Esophagus squamous epithelium (tissue), 5 donors: ENCODE measurements at places on chromosomes 2 and 18.

- DNase-seq, result no peak
Measured at GRCh38 chr18:61333746-61334490, 688 bp downstream of the CDH20 start.

GRCh38 chr2:9811679-9812511 is 31.4 kb upstream of the TAF1B start:
- DNase-seq, result no peak

DNA sequence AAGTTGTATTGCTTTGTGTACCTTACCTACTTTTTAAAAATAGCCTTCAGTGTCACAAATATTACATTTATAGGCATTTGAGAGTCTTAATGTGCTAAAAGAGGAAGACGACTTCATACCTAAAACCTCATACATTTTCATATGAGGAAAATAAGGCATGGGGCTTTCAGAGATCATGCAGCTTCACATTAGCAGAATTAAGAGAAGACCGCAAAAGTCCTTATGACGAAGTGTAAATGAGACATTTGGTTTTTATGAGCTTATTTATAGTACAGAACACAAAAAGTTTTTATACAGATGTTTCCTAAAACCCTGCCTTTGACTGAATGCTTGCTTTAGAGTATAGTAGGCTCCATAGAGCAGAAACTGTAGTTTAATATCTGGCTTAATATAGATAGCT is 10.1 kb upstream of the CCDC138 start:
- DNase-seq, result no peak

- DNase-seq, result no peak
Measured at GRCh38 chr18:48408727-48409590, at the start of gene ZBTB7C. Gene ZBTB7C (minus strand): TSS chr18:48409383.

DNA sequence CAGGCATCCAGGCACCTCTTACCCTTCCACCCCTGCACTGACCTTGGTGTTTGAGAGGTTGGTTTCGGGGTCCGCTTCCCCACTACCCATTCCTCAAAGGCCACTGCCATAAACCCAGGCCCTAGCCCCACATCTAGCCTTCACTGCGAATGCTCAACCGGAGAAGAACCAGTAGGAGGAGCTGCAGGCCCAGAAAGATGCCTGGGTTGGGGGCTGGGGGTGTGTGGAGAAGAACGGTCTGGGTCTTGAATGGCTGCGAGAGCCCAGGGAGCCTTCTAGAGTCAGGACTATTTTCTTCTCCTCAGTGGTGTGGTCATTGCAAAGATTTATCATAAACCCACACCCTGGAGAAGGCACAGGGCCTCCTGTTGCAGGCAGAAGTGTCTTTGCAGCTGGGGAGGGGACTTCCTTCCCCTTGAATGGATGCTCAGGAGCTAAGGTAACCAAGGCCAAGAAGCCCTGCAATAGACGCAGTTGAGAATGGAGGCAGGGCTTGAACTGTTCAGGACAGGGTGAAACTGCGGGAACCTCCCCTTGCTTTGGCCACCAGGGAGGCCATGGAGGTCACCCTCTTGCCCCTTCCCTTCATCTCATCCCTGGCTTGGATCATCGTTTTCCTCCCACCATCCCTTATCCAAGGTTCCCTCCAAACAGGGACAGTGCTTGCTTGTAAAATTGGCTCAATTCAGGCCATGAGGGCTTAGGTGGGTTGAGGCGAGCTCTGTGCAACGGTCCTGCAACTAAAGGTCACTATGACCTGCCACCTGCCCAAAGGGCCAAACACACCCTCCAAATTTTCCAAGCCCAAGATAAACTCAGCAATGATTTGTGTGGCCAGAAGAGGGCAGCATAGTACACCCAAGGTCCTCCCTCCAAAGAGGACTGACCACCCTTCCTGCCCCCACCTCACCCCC is 20.9 kb downstream of the THNSL2 start:
- DNase-seq, result no peak

- DNase-seq, result no peak
Measured at GRCh38 chr2:40412456-40412855, 39.4 kb downstream of the SLC8A1 start.

GRCh38 chr2:231003186-231003585 is 7.3 kb downstream of the SPATA3 start:
- no peak for DNase-seq

- no peak for DNase-seq
Measured at GRCh38 chr2:200609028-200609614, 23.3 kb downstream of the AOX1 start.

DNA sequence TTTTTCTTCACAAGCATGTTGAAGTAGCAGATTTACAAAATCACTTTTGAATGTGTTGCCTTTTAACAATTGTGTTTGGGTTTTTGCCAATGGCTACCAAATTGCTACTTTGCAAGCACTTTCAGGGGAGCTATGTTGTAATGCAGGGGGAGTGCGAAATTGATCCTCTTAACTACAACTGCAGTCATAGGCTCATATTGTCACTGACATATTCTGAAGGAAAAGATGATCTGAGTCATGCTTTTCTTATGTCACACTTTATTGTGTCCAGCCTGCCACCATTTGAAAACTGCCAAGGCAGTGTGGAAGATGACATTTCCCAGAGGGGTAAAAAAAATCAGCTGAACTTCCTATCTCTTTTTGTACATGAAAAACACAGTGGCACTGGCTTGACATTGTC is 74.9 kb downstream of the GPD2 start:
- DNase-seq, result no peak

DNA sequence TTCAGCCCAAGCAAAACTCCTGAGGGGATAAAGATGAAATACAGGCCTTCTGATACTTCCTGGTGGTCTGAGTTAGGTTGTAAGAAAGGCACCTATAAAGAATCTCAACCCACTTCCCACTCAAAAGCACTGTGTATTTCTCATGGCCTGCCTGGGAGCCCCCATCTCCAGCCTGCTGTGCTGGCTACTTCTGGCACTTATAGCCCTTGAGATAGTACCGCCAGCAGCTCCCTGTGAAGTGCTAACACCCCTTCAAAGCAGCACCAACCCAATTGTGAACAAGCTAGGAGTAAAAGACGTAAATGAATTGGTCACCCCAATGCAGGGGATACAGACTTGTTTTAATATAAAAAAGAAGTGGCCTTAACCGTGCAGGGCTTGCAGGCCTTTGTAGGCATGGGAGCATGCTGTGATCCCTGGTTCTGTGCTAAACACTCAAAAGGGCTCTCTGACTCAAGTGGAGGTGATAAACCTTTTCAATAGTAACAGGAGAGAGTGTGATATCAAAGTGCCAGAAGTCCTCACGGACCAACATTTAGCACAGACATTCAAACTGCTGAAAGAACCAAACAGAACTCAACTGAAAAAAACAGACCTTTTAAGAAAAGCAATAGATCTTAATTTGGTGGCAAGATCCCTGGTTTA is 80.8 kb downstream of the RTN4 start:
- no peak for DNase-seq

GRCh38 chr2:177474998-177475397 is 82.4 kb downstream of the AGPS start:
- DNase-seq, result no peak

DNA sequence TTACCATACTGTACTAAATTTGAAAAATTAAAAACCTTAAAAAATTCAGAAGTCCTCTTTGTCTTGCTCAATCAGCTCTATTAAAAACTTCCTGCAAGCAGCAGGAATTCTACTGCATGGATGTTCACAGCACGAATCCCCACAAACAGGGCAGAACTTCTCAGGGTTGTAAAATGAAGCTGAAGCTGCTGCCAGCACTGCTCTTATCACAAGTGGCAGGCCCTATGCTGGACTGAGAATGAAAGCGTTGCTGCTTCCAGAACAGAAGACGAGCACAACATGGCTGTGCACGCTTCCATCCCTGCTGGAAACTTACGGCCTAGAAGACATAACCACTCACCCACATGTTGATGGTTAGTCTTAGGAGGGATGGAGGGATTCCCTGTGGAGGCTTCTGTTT is 134.0 kb downstream of the RAB3GAP1 start:
- no peak for DNase-seq

- no peak for DNase-seq
Measured at GRCh38 chr2:95260028-95261023, 13.9 kb upstream of the PROM2 start.

DNA sequence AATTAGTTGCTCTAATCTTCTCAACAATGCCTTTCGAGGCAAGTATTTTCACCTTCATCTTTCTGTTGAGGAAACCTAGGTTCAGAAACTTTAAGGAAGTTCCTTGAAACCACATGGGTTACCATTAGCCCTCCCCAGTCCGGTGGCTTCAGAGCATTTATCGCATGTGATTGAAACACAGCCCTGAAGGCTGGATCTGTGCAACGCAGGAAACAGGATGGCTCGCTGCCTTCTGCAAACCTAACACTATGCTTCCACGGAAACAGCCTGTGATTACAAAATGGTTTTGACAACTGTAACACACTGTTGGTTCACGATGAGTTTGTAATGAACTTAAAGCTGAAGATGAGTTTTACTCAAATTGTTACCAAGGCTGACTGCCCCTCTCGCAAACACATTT is 68.5 kb downstream of the EPB41L3 start:
- no peak for DNase-seq

DNA sequence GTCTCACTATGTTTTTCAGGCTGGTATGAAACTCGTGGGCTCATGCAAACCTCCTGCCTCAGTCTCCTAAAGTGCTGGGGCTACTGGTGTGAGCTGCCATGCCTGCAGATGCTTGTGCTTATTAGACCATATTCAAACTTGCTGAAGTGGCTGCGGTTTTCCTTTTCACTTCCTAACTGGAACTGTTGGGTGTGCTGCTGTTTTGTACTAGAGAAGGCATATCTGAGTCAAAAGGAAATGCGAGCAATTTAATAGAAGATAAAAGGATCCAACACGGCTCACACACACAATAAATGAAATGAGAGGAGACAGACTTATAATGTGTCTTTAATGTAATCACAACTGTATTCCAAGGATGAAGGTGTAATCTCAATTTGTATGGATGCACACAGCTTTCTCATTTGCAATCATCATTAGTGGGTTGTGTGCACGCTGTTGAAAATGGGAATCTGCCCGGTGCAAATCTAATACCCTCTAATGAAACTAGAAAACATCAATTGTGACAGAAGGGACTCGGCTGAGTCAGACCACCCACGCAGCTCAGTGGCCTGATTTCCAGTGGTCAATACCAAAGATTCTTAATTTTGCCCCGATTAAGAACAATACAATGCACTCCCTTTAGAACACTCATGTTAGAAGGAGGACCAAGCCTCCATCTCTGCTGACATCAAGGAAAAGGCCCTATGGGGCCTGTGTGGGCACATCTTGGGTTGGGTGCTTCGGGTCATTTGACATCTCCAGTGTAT is 532.7 kb downstream of the TDRD15 start:
- DNase-seq, result no peak

DNA sequence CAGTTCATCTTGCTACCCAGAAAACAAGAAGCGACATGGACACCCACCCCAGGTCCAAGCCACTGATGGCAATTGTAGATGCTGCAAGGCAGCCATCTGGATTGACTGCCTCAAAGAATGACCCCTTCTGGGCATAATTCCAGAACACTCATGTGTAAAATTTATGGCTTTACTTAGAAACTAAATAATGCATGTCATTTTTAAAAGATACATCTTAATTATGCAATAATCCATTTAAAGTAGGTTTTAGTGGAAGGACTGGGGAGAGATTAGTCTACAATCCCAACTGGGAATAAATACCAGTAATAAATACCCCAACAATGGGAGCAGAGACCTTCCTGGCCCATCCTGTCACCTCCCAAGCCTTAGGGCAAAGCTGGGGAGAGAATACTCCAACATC is 247.7 kb downstream of the SS18 start:
- DNase-seq, result no peak

DNA sequence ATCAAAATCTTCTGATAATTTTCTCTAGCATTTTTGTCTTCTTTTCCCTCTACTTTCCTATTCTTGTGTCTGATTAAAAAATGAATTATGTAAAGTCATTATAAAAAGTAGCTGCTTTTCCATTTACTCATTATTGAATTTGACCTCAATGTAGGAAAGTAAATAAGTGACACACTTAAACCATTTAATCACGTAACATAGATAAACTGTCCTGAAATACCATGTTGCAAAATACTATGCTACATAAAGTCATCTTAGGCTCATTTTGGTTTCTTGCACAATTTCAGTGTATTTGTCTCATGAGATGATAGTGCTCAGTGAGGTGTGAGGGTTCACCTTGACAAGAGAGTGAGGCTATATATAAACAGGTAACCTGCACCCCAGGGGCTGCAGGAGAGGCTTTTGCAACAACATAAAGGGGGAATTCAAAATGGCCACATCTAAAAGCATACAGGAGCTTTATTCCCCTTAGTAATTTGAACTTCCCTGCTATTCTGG is 502.7 kb downstream of the RNF144A start:
- DNase-seq, result no peak

DNA sequence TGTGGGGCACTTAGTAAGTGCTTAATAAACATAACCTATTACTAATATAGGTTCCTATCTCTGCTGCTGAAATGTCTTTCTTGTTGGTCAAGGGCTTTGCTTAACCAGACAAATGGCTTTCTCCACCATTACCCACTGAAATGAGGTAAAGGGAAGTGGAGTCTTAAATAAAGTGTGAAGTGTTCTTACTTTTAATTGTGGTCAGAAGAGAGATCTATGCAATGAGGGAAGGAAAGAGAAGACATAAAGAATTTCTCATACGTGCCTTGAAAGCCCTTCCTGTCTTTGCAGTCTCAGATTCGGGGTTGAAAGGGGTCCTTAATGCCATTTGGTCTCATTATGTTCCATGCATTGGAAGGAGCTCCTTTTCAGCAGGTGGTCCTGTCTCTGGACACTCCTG is 6.9 kb upstream of the CXCR4 start:
- DNase-seq, result no peak

GRCh38 chr2:102245266-102246151 is 58.7 kb downstream of the IL1RL2 start:
- DNase-seq, result no peak

- DNase-seq, result no peak
Measured at GRCh38 chr2:102463160-102463559, 9.9 kb upstream of the SLC9A4 start.

DNA sequence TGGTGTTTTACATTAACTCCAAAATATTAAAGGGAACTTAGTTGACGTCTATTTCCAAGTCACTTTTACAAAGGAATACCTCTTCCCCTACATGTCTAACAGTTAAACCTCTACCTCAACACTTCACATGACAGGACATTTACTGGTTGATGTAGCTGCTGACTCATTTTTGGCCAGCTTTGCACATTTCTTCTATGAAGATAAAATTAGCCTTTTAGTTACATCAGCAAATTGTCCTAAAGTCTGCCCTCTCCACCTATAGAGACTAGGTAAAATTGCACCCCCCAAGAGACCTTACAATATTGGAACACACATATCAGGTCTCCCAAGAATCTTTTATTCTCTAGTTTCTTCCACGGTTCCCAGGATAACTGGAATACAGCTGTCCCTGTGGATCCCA is 10.1 kb upstream of the CERS6 start:
- DNase-seq, result no peak

DNA sequence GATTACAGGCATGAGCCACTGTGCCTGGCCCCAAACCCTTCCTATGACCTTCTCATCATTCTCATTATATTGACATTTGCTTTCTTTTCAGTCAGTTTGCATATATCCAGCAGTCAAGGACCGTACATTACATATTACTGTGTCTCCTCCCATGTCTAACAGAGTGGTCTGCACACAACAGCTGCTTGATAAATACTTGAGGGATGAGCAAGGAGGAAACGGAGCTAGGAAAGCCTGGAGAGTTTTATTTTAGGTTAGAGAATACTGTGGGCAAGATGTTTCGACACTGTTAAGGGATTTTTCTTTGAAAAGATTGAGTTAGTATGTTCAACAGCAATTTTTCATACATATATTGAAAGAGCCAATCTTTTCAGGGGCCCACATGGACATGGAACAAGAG is 76.2 kb upstream of the CHRNA1 start:
- DNase-seq, result no peak
